RWPE1 (cell line): ENCODE measurements at places on chromosomes 1 and 21.
A peak's percentile ranks its signal among the peaks of the same experiment; 100 is the strongest.

DNA sequence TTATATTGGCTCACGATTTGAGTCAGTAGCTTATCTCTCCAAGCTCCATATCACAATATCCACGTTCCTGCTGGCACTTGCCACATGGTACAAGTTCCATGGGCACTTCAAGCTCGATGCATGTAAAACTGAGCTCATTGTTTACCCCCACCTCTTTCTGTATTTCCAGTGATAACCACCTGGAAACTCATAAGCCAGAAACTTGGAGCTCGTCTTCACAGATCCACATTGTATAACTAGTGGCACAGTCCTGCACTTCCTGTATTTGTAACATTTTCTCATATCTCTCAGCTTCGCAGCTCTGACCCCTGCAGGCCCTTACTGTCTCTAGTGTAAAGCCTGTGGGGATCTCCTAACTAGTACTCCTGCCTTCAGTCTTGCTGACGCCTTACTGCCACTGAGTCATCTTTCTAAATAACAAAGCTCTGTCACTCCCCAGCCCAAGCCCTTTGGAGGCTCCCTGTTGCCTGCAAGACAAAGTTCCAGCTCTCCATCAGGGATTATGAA is 6.5 kb upstream of the C2CD4D start:
- peak; percentile 58 for DNase-seq

DNA sequence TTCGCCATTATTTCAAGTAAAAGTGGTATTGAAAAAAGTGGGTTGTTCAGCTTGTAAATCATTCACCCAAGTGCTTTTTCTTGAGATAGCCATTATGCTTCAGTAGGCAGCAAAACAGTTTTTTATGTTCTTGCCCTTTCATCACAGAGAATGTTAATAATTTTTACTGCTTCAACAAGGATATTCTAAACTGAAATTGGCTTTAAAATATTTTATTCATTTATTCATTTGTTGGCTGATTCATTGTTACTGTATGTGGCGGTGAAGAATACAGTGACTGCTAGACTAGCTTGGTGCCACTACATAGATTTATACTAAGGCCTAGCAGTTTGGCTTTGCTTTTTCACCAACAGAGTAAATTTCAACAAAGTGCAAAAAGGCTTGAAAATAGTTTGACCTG is 121.5 kb downstream of the OLFML2B start:
- no peak for DNase-seq

GRCh38 chr21:44394733-44395132 is 41.3 kb downstream of the TRPM2 start:
- DNase-seq = no peak

GRCh38 chr1:151165281-151165737 is 393 bp downstream of the LYSMD1 start:
- DNase-seq = peak; percentile 51

GRCh38 chr1:230355128-230355527 is 71.0 kb downstream of the PGBD5 start:
- DNase-seq = no peak
